ENCODE measurements at places on chromosomes 6 and 20.

- DNase-seq, result no peak
Measured at GRCh38 chr20:7665376-7665775, 274.9 kb downstream of the HAO1 start.

- DNase-seq, result no peak
Measured at GRCh38 chr6:6635869-6636268, 47.3 kb downstream of the LY86 start.

DNA sequence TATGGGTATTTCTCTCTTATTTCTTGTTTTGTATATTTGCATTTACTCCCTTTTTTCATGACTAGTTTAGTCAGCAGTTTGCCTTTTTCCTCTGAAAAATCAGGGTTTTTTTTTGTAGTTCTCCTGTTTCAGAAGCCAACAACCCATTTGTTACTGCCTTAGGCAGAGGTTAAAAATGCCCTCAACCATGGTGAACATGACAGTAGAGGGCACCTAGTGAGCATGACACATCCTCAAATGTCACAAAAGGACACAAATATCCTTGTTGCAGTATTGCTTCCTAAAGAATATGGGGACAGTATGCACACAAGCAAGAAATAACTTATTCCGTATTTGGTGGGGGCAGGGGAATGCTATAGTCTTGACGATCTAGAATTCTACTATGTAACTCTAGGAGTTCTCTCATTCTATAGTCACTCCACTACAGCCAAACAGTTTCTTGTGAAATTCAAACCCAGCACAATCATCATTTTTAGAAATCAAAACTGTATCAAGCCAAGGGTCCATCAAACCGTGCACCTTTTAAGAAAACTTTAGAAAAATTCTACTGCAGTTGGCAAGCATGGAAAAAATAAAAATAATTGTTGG is 47.0 kb downstream of the GOPC start:
- no peak for DNase-seq

GRCh38 chr6:66538551-66539135 is 831.6 kb upstream of the EYS start:
- no peak for DNase-seq

DNA sequence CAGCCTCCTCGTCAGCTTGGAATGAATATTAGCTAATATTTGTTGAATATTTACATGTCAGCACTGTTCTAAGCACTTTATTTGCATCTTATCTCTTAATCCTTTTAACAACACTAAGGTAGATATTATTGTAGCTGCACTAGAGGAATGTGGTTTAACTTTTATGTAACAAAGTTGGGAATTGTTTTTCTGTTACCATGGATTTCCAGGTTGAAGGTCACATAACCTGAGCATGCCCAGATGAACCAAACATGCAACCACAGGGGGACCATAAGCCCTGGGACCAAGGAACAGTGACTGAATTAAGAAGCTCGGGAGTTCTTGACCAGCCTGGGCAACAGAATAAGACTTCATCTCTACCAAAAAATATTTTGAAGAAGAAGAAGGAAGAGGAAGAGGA is 29.1 kb upstream of the YWHAB start:
- no peak for DNase-seq

DNA sequence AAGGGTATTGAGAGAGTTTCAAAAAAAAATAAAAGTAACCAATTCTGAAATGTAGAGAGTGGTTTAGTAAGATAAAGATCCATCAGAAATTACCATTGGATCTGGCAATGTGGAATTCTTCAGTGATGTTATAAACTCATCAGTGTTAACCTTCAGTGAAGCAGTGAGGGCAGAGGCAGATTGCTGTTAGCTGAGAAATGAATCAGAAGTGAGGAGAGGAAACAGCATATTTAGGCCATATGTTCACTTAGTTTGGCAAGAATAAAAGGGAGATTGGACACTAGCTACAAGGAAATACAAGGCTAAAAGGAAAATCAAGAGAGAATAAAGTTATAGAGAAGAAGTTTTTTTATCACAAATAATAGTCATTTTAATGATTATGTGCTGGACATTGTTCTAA is 9.6 kb downstream of the KCNQ5 start:
- DNase-seq, result no peak

GRCh38 chr6:161622779-161623178 is 348.9 kb upstream of the AGPAT4 start:
- no peak for DNase-seq

GRCh38 chr6:100796049-100796823 is 84.9 kb downstream of the ASCC3 start:
- DNase-seq, result no peak

DNA sequence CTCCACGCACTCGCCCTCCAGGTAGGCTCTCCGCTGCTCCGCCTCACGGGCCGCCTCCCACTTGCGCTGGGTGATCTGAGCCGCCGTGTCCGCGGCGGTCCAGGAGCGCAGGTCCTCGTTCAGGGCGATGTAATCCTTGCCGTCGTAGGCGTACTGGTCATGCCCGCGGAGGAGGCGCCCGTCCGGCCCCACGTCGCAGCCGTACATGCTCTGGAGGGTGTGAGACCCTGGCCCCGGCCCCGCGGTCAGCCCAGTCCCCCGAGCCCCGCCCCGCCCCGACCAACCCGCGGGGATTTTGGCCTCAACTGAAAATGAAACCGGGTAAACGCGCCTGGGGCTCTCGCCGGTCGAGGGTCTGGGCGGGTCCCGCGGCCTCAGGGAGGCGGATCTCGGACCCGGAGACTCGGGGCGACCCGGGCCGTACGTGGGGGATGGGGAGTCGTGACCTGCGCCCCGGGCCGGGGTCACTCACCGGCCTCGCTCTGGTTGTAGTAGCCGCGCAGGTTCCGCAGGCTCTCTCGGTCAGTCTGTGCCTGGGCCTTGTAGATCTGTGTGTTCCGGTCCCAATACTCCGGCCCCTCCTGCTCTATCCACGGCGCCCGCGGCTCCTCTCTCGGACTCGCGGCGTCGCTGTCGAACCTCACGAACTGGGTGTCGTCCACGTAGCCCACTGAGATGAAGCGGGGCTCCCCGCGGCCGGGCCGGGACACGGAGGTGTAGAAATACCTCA is 598 bp downstream of the HLA-B start:
- DNase-seq, result peak; percentile 36

DNA sequence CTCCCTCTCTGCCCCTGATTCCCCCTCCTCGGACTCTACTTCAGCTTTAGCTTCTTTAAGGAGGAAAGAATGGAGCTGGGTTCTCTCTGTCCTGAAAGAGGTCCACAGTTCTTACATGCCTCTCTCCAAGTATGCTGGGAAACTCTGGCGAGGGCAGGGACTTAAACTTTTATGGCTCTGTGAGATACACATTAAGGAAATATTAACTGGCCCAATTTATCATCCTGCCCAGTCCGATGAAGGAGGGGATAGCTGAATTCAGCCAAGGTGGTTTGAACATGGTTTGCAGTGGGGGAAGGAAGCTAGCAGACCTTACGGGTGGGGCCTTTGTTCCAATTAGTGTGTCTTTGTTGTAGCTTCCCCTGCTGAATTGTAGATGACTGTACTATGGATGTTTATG is 121.7 kb downstream of the EYA4 start:
- no peak for DNase-seq

DNA sequence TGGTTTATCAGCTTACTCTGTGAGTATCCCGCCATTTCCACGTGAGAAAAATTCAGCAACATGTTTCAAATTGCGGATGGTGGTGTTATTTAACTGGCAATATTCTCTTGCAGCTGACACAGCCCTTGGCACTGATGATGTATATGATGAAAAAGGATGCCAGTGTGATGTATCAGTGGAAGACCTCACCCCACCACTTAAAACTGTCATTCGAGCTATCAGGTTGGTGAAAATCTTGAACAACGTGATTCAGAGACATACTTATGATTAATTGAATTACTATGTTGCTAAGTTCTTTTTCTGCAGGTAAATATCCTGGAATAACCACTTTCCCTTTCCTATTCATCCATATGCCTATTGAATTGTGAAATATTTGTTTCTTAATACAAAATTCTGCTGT is 55.7 kb downstream of the KHDC1L start:
- DNase-seq, result no peak

DNA sequence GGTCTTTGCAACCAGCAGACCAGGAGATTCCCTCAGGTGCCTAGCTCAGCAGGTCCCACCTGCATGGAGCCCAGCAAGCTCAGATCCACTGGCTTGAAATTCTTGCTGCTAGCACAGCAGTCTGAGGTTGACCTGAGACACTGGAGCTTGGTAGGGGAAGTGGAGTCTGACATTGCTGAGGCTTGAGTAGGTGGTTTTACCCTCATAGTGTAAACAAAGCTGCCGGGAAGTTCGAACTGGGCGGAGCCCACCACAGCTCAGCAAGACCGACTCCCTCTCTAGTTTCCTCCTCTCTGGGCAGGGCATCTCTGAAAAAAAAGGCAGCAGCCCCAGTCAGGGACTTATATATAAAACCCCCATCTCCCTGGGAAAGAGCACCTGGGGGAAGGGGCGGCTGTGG is 34.3 kb downstream of the PRSS35 start:
- DNase-seq, result no peak

DNA sequence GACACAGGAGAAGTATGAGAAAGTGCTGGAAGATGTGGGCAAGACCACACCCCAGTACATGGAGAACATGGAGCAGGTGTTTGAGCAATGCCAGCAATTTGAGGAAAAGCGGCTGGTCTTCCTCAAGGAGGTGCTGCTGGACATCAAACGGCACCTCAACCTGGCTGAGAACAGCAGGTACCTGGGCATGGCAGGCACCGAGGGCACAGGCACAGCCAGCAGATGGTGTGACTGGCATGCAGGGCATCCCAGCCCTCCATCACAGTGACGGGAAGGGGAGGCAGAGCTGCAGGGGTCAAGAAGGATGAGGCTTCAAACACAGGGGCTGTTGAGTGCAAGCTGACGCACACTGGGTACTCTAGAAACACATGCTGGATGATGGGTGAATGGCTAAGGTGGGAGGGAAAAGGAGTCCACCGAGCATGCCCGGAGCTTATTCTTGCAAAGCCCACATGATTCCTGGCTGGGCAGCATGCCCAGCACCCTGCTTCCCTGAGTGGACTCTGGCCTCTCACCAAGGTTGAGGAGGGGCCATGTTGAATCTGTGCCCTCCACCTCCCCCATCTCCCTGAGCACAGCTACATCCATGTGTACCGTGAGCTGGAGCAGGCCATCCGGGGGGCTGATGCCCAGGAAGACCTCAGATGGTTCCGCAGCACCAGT is 26.3 kb downstream of the SPDEF start:
- no peak for DNase-seq
